WTC11 (cell line): ENCODE measurements at places on chromosomes 12 and 14. TPM values are rescaled to one million over a fixed set of nuclear protein-coding genes. Genes with fewer than 3 reads are reported as not detected.

DNA sequence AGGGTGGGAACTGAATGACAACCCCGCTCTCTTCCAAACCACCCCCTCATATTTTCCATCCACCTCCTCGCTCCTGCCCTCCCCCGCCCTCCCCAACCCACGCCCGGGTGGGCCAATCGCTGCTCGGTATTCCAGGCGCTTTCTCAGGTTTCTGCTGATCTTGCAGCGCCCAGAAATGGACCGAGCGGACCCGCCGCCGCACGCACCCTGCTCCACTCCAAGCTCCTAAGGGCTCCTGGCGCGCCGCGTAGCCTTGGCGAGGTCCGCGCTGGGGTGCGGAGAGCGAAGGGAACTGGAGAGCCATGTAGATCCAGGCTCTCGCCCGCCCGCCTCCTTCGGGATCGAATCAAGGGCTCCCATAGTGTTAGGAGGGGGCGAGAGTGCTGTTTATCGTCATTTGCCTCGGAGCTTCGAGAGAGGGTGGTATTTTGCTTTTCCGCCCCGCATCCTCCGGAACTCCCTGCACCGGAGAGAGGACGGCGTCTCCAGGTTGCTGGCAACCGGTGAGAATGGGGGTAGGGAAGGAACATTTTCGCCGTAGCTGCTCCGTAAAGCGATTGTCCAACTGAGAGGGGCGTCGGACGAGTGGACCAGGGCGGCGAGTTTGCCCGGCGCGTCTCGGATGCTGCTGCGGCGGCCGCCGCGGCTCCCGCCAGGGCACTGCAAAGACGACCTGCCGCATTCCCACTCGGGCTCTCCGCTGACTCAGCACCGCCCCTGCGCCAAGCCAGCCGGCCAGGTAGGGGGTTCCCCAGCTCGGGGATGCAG, at the start of gene KCNA1:
Gene KCNA1 (plus strand): TSS at position 172 of the 768 bp plus-strand sequence. CDS start 1,474 bp downstream, outside the sequence.
- H3K4me3 ChIP-seq: peak within 1 kb of the TSS; percentile 82
- H3K36me3 ChIP-seq: peaks cover 11% of the 10 kb centered on the region
- DNase-seq: peak; percentile 42
- peaks cover 13% of the 10 kb centered on the region for H3K4me1 ChIP-seq
- H3K27ac ChIP-seq: no peak within 1 kb of the TSS
- peaks cover 10% of the 10 kb centered on the region for H3K27me3 ChIP-seq

The CFAP54 gene
- 0.09 to 0.34 TPM (median 0.32 TPM) in 3 replicates for total RNA-seq

DNA sequence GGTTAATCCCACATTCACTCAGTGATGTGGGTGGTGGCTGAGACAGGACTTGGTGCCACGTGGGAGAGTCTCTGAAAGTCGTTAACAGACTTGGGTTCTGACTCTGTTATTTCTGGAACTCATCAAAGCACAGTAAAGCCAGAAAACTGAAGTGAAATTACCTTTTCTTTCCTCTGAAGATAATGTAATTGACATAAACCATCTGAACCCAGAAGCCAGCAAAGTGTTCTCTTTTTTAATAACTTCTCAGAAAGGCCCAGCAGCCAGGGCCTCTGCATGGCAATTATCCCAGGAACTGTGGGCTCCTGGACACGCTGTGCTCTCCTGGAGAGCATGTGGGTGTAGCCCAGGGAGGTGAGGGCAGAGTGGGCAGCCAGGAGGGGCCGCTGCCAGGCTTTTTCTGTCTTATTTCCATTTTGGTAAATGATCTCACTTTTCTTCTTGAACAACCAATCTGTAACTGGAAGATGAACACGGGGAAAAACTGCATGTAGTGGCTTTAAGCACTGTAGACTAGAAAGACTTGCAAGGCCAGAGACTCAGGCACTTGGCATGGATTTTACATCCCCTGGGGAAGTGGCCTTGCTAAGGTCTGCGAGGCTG, 444.1 kb upstream of the TMEM132C start:
- no peak overlapping the region for H3K4me3 ChIP-seq
- H3K27me3 ChIP-seq: peaks cover 14% of the 10 kb centered on the region
- peaks cover 77% of the 10 kb centered on the region for H3K36me3 ChIP-seq
- H3K27ac ChIP-seq: no peak overlapping the region
- H3K4me1 ChIP-seq: no peaks in the 10 kb centered on the region

The PRMT5 gene
- 119 to 124 TPM (median 123 TPM) in 3 replicates for total RNA-seq

DNA sequence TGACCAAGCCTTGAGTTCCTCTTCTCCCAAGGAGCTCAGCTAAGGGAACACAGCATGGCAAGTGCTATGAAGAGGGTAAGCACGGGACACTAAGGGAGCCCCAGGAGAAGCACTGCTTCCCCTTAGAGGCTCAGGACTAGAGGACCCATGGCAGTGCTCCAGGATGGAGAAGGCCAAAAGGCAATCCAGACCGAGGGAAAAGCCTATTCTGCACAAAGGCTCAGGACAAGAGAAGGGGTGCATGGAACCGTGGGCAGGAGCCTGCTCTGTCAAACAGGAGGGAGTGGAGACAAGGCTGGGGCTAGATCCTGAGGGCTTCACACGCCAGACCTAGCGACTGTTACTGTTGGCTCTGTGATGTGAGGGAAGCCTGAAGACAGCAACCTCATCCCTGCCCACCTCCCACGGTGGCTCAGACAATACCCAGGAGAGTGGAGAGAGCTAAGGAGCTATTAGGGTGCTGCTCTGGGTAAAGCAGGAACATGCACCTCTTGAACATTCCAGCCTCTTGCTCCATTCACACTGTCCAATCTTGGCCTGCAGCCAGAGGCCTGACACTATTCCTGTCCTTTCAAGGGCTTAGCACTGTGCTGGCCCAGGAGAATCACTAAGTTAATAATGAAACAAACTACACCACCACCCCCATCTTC, 24.2 kb downstream of the OTUB2 start:
- no peak overlapping the region for H3K27ac ChIP-seq
- no peak overlapping the region for H3K4me3 ChIP-seq
- no peak for DNase-seq
- H3K36me3 ChIP-seq: peaks cover 70% of the 10 kb centered on the region
- peaks cover 11% of the 10 kb centered on the region for H3K4me1 ChIP-seq

The ANG gene
- 4.8 to 5.2 TPM (median 4.9 TPM) in 3 replicates for total RNA-seq

GRCh38 chr14:104094056-104094708, 8.7 kb downstream of the ASPG start:
- no peak overlapping the region for H3K4me3 ChIP-seq
- H3K36me3 ChIP-seq: no peaks in the 10 kb centered on the region
- DNase-seq: peak; percentile 9
- H3K27me3 ChIP-seq: no peaks in the 10 kb centered on the region
